CD4-positive, alpha-beta T cell (primary cell): ENCODE measurements at places on chromosomes 12 and 14.
A peak's percentile ranks its signal among the peaks of the same experiment; 100 is the strongest.

DNA sequence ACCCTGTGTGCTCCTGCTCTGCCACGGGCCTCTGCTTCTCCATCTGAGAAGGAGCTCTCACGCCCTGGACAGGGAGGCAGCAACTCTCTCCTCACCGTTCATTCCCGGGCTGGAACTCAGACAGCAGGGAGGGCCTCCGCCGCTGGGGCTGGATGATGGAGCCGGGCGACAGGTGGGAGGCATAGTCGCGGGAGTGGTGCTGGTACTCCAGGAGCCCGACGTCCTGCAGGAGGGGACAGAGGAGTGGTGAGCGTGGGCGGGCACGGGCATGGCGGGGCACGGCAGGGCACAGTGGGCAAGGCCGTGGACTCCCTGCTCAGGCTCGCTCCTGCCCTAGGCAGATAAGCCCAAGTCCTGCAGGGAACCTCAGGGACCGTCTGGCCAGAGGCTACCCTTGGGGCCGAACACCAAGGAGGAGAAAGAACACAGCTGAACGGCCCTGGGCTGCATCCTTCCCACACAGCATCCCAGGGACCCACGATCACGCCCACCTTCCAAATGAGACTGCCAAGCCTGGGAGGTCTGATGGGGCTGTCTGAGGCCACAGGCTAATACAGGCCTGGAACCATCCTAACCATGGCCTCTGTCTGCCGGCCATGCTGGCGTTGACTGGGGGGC lies 81.0 kb downstream of the NCOR2 start:
- no peak overlapping the region for H3K27ac ChIP-seq
- peaks cover 23% of the 10 kb centered on the region for H3K36me3 ChIP-seq
- DNase-seq = no peak
- peaks cover 10% of the 10 kb centered on the region for H3K4me1 ChIP-seq

DNA sequence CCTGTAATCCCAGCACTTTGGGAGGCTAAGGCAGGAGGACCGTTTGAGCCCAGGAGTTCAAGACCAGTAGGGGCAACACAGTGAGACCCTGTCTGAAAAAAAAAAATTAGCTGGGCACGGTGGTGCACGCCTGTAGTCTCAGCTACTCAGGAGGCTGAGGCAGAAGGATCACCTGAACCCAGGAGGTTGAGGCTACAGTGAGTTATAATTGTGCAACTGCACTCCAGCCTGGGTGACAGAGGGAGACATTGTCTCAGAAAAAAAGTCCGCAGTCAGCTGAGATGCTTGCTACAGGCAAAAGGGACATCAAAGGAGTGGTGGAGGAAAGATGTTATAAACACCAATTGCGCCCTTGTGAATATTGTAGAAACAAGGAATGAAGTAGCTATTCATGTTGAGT lies 77.8 kb downstream of the NDUFA12 start:
- H3K27ac ChIP-seq = no peak overlapping the region

DNA sequence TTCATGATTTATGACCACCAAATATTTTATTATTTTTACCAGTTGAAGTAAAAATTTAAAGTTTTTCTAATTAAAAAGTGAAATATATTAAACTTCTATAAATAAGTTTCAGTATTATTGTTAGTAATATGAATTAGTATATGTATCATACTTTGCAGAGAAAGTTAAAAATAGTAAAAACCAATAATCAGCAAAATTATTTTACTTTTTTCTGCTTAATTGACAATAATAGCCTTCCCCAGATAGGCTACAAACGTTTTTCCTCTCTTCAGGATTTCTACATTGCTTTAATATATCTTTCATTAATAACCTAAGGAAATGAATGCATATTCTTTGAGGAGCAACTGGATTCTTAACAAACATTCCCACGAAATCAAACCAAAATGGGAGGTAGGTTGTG lies 543.5 kb downstream of the ETNK1 start:
- H3K36me3 ChIP-seq = no peaks in the 10 kb centered on the region
- no peaks in the 10 kb centered on the region for H3K27me3 ChIP-seq
- H3K4me1 ChIP-seq = no peaks in the 10 kb centered on the region
- no peak overlapping the region for H3K4me3 ChIP-seq
- H3K27ac ChIP-seq = no peak overlapping the region

GRCh38 chr12:30269496-30269895 lies 426.2 kb downstream of the IPO8 start:
- no peak overlapping the region for H3K27ac ChIP-seq
- H3K4me3 ChIP-seq = no peak overlapping the region
- no peaks in the 10 kb centered on the region for H3K36me3 ChIP-seq

DNA sequence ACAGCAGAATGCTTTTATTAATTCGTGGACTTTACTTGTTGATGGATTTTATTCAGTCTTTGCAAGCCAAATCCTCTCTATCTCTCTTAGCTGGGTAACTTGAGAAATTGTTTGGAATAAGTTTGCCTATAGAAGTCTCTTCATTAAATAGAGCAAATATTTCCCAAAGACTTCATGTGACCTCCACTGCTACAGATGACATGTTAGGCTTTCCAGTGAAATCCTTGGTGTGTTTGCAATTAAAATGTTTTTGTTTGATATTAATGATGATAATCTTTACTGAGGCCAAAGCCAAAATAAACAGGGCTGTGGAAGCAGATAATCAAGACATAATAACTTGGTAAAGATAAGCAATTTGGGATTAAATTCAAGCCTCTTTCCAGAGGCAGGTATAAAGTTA lies 4.4 kb downstream of the MYF6 start:
- DNase-seq = no peak
- H3K4me3 ChIP-seq = no peak overlapping the region
- H3K4me1 ChIP-seq = no peaks in the 10 kb centered on the region

GRCh38 chr12:123441523-123442164 lies 5.2 kb upstream of the RILPL2 start:
- no peak for DNase-seq
- peaks cover 32% of the 10 kb centered on the region for H3K4me1 ChIP-seq
- H3K36me3 ChIP-seq = no peaks in the 10 kb centered on the region
- no peaks in the 10 kb centered on the region for H3K27me3 ChIP-seq

GRCh38 chr12:26789731-26790644 lies 43.0 kb downstream of the ITPR2 start:
- no peak overlapping the region for H3K4me3 ChIP-seq
- no peak overlapping the region for H3K27ac ChIP-seq
- H3K27me3 ChIP-seq = no peaks in the 10 kb centered on the region

- no peaks in the 10 kb centered on the region for H3K27me3 ChIP-seq
- no peak overlapping the region for H3K27ac ChIP-seq
- DNase-seq = no peak
- H3K4me1 ChIP-seq = no peaks in the 10 kb centered on the region
- no peak overlapping the region for H3K4me3 ChIP-seq
Measured at GRCh38 chr12:23113781-23114180, 488.8 kb downstream of the ETNK1 start.

DNA sequence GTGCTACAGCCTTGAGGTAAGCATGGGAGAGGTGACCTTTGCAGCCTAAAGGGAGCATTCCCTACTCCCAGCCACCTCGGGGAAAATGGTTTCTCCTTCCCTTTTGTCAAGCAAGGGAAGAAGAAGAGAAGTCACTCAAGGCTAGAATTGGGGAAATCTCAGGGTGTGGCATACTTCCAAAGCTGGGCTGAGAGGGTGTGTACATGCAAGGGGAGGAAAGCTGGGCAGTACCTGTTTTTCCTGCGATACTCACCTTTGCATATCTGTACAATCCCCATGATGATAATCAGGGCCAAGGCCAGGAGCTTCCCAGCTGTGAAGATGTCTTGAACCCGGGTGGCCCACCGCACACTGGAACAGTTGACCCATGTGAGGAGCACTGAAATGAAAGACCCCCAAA lies 23.8 kb upstream of the CEBPE start:
- H3K27ac ChIP-seq = no peak overlapping the region
- no peaks in the 10 kb centered on the region for H3K4me1 ChIP-seq
- DNase-seq = no peak
- H3K4me3 ChIP-seq = no peak overlapping the region

GRCh38 chr14:104031384-104031783 lies 54.1 kb upstream of the ASPG start:
- H3K27me3 ChIP-seq = peaks cover 2% of the 10 kb centered on the region
- H3K4me1 ChIP-seq = no peaks in the 10 kb centered on the region
- H3K36me3 ChIP-seq = no peaks in the 10 kb centered on the region
- H3K4me3 ChIP-seq = no peak overlapping the region
- no peak for DNase-seq

- H3K4me3 ChIP-seq = peak overlapping the region; percentile 30
- peak overlapping the region; percentile 7 for H3K27ac ChIP-seq
- no peaks in the 10 kb centered on the region for H3K27me3 ChIP-seq
- DNase-seq = no peak
- no peaks in the 10 kb centered on the region for H3K36me3 ChIP-seq
Measured at GRCh38 chr14:24607635-24608514, 1.6 kb downstream of the GZMH start.

DNA sequence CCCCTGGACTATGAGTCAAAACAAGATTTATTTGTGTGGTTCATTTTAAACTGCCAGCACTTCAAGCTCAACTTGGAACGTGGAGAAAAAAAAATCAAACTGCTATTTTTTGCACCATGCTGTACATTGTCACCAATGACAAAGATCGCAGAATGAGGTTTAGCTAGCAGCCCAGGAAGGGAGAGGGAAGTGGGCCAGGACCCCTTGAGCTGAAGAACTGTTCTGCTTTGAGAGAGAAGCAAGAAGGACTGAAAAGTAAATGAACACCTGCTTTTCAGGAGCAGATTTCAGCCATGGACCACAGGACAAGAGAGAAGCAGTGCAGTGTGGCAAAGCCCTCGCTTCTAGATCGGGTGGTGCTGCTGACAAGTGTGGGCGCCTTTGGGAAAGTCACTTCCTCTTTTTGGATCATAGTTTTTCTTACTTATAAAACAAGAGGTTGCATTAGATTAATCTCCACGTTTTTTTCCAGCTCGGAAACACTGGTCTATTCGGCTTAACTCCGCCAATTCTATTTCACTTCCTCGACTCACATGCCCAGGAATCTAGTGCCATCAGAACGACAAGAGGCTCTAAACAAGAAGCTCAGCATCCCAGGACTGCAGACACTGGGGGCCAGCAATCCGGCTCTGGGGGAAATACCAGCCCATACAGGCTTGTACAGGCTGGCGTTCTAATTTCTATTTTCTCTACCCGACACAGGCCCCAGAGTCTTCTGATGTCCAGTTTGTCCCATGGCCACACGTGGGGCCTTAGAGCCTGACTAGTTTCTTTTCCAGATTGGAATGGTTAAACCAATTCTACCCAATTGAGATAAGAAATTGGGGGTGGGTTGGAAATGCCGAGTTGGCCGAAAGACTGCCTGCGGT lies 129.9 kb downstream of the CRACR2A start:
- no peak overlapping the region for H3K4me3 ChIP-seq
- H3K27ac ChIP-seq = no peak overlapping the region
- H3K27me3 ChIP-seq = no peaks in the 10 kb centered on the region

DNA sequence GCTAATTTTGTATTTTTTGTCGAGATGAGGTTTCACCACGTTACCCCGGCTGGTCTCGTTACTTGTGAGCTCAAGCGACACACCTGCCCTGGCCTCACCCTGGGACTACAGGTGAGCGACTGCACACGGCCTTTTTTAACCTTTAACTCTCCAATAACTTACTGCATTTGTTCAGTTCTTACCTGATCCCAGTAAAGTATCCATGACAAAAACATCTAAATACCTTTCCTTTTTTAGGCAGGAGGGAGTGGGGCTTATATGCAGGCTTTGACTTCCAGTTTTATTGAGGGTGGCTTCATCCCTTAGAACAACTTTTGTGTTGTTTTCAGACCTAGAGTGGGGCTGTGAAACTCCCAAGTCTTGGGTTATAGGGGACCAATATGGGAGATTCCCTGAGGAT lies 68.3 kb downstream of the DENND5B start:
- no peaks in the 10 kb centered on the region for H3K27me3 ChIP-seq
- H3K4me3 ChIP-seq = no peak overlapping the region
- H3K27ac ChIP-seq = no peak overlapping the region

DNA sequence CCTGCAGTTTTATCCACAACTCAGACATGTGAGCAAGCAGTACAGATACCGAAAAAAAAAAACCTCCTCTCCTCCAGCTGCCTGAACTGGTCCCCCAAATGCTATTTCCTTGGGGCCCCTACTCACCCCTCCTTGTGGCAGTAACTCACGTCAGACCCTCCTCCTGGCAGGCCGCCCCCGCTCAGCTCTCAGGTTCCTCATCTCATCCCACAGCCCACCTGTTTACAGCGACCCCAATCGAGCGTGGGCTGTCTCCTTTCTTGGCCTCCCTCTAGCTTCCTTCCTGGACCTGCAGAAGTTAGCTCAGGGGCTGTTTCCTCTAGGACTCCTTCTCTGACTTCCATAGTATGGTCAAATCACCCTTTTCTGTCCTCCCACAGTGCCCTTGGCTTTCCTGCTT lies 455.3 kb downstream of the BCL11B start:
- H3K27ac ChIP-seq = no peak overlapping the region
- DNase-seq = no peak

- DNase-seq = no peak
- H3K27me3 ChIP-seq = no peaks in the 10 kb centered on the region
- H3K27ac ChIP-seq = no peak overlapping the region
- H3K36me3 ChIP-seq = no peaks in the 10 kb centered on the region
Measured at GRCh38 chr12:104677441-104678089, 220.8 kb downstream of the CHST11 start.

DNA sequence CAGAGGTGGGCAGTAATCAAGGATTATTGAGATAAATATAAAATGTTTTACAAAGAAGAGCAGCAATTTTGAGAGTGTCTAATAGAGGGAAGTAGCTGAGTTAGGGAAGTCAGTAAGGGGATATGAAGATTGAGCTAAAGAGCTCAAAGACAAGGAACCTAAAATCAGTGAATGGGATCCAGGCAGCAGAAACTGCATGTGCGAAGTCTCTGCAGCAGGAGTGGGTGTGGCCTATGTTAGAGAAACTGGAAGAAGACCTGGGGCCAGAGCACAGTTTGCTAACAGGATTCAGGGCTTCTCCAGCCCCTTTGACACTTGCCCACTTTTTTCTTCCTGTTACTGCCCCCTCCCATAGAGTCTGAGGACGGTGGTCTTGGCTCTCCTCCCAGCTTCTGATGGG lies 36.3 kb upstream of the PLXNC1 start:
- H3K27me3 ChIP-seq = no peaks in the 10 kb centered on the region
- no peak overlapping the region for H3K4me3 ChIP-seq
- DNase-seq = no peak
- no peaks in the 10 kb centered on the region for H3K36me3 ChIP-seq

GRCh38 chr14:70896981-70897380 lies 10.3 kb upstream of the PCNX1 start:
- no peak for DNase-seq
- no peak overlapping the region for H3K4me3 ChIP-seq
- no peaks in the 10 kb centered on the region for H3K27me3 ChIP-seq
- H3K36me3 ChIP-seq = no peaks in the 10 kb centered on the region
- H3K4me1 ChIP-seq = peaks cover 33% of the 10 kb centered on the region

DNA sequence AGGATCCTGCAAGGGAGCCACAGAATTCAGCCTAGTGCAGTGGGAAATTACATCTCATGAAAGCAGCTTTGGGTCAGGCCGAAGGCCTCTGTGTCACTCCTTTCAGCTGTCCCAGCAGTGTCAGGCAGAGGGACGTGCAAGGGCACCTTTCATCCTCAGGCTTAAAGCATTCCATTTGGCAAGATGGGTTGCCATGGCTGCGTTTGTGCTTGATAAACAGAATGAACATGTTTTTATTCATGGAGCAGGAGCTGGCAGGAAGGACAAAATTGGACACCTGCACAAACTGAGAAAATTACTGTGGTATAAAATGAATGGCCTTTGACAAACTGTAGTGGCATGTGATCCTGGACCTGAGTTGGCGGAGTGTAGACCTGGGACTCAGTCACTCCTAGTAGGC lies 29.4 kb downstream of the ACAD10 start:
- no peaks in the 10 kb centered on the region for H3K4me1 ChIP-seq
- no peak overlapping the region for H3K27ac ChIP-seq
- H3K36me3 ChIP-seq = peaks cover 53% of the 10 kb centered on the region
- DNase-seq = no peak
